ENCODE measurements at places on chromosomes 16 and 17.

DNA sequence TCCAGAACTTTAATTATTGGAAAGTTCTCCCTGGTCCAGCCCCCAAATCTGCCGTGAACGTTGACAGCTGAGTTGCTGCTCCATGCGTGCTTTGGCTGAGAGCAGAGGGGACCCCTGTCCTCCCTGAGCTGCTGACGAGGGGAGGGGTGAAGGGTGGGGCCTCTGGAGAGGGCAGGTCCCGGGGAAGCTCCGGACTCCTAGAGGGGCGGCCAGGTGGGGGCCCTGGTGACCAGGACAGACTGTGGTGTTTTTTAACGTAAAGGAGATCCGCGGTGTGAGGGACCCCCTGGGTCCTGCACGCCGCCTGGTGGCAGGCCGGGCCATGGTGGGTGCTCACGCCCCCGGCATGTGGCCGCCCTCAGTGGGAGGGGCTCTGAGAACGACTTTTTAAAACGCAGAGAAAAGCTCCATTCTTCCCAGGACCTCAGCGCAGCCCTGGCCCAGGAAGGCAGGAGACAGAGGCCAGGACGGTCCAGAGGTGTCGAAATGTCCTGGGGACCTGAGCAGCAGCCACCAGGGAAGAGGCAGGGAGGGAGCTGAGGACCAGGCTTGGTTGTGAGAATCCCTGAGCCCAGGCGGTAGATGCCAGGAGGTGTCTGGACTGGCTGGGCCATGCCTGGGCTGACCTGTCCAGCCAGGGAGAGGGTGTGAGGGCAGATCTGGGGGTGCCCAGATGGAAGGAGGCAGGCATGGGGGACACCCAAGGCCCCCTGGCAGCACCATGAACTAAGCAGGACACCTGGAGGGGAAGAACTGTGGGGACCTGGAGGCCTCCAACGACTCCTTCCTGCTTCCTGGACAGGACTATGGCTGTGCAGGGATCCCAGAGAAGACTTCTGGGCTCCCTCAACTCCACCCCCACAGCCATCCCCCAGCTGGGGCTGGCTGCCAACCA lies at the start of gene MC1R:
TSS of gene MC1R (plus strand) at position 410 of the 895 bp plus-strand sequence. CDS start at position 807, 397 bp downstream.
- no peak for DNase-seq

- DNase-seq: no peak
Measured at GRCh38 chr17:3961564-3962047, 2.6 kb downstream of the ATP2A3 start.

DNA sequence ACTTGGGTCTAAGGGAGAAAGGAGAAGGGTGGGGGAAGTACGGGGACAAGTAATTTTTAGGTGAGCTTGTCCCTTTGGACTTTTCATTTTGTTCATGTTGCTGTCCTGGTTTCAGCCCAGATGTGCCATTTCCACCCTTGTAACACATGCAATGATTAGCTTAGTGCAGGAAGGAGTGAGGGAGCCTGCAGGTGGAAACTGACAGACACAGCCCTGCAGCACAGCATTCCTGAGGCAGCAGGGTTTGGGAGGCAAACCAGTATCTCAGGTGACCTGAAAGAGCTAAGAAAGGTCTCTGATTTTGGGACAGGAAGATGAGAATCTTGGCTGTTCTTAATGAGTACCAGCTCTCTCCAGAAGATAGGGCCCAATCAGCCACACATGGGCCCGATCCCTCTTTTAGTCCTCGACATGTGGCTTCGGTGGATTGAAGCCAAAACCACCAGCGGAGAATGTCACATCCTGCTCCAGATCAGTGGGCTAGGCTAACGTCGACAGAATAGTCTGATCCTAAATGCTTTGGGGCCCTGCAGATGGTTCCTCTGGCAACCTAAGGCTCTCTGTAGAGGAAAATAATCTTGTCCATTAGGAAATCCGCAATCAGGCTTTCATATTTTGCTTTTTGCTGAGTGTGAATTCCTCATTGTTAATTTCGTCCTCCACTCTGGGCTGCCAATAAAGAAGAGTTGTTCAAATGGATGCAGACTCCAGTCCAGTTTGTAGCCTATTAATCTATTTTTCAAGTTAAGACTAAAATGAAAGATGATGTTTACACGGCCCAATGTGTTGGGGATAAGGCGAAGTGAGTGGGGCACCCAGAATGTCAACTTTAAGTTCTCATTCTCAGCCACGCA lies 3.8 kb upstream of the RNF157 start:
- no peak for DNase-seq

- DNase-seq: no peak
Measured at GRCh38 chr16:17469011-17469740, 1.6 kb downstream of the XYLT1 start.

GRCh38 chr16:86019446-86020047 lies 120.6 kb downstream of the IRF8 start:
- no peak for DNase-seq

DNA sequence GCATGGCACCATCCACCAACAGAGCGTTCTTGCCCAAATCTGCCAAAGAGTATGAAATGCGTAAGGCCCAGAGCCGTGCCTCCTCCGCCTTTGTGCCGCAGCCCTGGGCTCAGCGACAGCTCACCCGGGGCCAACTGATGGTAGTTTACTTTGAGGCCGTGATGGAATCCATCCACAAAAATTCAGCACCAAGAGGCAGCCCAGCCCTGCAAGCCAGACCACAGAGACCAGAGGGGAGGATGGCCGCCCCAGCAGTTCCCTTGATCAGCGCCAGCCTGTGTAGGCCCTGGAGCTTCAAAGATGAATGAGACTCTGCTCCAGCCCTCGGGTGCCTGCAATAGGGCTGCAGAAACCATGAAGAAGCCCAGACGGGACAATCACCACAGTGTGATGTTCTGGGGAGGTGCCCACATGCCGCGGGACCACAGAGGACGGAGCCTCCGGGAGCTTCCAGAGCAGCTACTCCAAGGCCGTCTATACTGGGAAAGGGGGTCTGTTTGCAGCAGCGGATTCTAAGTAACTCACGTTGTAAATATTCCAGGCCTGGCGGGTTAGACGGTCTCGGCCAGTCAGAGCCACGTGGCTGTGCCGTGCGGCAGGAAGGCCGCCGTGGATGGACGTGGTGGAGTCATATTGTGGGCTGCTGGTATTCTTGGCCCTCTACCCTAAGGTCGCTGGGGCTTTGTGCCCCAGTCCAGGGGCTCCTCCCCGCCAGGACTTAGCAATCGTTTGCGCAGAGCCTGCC lies 80.3 kb downstream of the RBFOX3 start:
- DNase-seq: no peak

- no peak for DNase-seq
Measured at GRCh38 chr16:47416869-47417268, 44.0 kb downstream of the ITFG1 start.

DNA sequence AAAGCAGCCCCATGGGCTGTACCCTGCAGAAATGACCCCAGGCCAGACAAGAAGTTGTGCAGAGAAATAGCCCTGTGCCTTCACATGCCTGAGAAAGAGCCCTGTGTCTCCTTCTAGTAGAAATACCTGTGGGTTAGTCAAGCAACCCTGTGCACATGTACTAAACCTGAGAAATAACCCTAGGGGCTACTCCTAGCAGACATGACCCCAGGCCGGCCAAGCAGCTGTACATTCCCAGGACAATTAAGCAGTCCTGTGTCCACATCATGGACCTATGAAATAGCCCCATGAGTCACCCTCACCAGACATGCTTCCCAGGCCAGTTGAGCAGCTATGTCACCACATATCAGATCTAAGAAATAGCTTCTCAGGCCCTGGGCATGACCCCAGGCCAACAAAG lies 519.7 kb upstream of the CA10 start:
- no peak for DNase-seq

GRCh38 chr16:1102921-1103635 lies 7.0 kb upstream of the C1QTNF8 start:
- DNase-seq: no peak

- no peak for DNase-seq
Measured at GRCh38 chr16:85407-85782, 7.4 kb downstream of the MPG start.

- DNase-seq: peak; percentile 63
Measured at GRCh38 chr17:9828296-9829295, 2.9 kb downstream of the GLP2R start.

DNA sequence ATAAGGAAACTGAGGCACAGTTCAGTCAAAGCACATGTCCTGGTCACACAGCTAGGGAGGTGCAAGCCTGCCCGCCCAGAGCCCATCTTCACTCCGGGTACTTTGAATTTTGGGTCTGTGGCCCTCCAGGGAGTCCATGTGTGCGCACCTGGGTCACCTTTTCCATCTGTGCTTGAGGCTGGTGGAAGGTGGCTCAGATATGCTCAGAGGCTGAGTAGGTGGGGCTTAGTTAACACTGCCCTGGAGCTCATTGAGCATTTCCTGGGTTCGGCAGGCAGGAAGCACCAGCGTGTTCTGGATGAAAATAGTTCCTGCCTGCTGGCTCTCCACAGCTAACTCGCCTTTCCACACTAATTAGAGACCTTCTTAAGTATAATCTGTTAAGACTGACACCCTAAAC lies 19.2 kb downstream of the FAM234A start:
- no peak for DNase-seq

DNA sequence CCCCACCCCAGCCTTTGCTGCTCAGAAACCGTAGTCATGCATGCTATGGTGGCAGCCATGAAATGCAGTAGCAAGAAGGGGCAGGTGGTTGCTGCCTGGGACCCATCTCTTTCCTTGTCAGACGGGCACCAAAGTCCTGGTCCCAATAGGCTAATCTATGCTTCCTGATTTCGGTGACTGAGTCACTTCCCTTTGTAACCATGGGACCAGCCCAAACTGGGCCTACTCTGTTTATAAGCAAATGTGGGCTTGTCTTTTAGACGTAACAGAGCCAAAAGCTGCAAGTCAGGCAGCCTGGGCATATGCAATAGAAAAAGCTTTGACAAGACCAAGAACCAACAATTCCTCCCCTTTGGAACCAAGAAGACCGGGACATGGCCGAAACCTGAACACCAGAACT lies 99.1 kb upstream of the RBBP6 start:
- DNase-seq: no peak

- peak; percentile 59 for DNase-seq
Measured at GRCh38 chr16:963913-964312, 6.9 kb downstream of the LMF1 start.

DNA sequence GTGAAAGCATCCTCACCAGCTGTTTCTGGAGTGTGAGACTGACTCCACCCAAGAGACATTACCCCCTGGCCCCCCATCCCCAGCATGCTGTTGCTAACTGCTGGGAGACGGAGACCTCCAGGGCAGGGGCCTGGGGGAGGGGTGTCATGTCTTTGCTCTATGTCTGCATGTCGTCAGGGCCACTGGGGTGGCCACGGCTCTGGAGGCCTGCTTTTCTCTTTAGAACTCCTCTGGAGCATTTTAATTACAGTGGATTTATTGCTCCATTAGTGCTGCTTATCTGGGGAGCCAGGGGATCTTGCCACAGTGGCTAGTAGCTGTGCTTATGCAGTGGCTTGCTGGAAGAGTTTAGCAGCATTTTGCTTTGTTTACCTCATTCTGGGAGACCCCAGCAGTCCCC lies 32.3 kb downstream of the CLEC16A start:
- DNase-seq: no peak

GRCh38 chr17:80646328-80646727 lies 101.7 kb downstream of the RPTOR start:
- no peak for DNase-seq

DNA sequence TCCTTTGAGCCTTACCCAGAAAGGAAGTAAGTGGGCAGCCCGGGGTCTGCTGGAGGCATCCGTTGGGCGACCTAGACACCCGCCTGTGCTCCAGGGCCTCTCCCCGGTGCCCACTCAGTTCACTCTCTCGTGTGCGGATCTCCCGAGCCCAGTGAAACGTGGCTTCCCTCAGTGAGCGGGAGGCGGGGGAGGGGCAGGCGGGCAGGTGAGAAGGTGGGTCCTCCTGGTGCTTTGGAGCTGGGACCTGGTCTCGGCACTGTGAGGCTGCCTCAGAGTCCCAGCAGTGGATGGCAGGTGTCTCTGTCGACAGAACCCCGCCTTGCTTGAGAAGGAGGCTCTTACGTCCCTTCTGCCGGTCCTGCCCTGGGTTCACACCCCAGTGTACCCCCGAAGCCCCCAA lies 8.0 kb downstream of the ZNF276 start:
- DNase-seq: no peak

DNA sequence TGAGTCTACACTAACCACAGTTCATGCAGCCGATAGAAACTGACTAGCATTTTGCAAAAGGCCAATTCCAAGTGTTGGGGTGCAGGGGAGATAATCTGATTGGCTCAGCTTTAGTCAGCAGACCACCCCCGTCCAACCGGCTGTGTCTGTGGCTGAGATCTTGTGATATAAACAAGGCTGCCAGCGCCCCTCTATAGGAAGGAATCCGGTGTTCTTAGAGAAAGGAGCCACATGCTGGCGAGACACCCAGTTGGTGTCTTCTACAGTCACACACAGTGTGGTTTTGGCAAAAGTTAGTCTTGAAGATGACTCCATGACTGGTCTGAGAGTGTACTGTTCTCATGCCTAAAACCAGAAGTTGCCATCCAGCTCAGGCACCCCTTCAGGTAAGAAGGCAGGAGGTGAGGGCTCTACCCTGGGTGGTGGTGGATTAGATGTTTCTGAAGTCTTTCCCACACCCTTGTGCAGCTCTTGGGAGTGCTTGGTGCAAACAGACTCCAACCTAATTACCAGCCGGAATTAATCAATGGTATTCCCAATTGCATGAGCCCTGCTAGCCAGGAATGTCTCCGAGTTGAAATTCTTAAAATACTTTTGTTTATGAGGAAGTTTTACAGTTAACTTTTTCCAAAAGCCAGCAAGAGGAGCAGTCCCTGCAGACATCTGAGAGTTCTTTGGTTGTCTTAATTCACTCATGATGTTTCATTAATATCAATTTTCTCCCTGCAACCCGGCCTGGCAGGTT lies 172.3 kb upstream of the IRX6 start:
- no peak for DNase-seq

GRCh38 chr17:77802333-77802615 lies 156.2 kb upstream of the TNRC6C start:
- no peak for DNase-seq

- DNase-seq: no peak
Measured at GRCh38 chr16:81595629-81596292, 151.2 kb downstream of the CMIP start.

DNA sequence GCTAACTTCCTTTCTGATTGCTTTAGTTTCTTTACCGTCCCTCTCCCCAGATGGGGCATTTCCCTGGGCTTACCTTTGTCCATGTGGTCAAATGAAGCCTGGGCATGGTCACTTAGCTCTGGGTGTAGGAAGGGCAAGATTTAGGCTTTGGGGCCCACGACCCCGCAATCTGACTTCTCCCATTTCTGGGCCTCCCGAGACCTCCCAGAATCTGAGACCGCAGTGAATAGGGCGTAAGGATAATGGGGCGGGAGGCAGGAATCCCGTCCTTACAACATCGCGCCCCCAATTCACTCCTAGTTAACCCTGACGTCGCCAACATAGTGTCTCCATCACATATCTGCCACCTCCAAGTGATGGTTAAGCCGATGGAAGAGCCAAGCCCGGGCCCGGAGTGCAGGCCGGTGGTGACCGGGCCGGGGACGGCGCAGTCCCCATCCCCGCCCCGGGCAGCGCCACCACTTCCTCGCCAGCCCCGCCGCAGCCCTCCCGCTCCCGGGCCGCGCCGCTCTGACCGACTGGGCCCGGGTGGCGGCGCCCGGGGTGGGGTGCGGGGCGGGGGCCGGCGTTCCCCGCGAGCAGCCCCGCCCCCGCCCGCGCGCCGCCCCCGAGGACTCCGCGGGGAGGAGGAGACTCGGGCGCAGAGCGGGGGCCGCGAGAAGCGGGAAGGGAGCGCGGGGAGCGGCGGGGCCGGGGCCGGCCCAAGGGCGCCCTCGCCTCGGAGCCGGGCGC lies at the start of gene RHBDL3:
TSS of gene RHBDL3 (plus strand) at position 641 of the 732 bp plus-strand sequence. CDS start 358 bp downstream, outside the sequence.
- peak; percentile 34 for DNase-seq

Data from left lung (tissue), 14 donors.